Dorsolateral prefrontal cortex (tissue), 122 donors: ENCODE measurements at places on chromosomes 2 and 18.

DNA sequence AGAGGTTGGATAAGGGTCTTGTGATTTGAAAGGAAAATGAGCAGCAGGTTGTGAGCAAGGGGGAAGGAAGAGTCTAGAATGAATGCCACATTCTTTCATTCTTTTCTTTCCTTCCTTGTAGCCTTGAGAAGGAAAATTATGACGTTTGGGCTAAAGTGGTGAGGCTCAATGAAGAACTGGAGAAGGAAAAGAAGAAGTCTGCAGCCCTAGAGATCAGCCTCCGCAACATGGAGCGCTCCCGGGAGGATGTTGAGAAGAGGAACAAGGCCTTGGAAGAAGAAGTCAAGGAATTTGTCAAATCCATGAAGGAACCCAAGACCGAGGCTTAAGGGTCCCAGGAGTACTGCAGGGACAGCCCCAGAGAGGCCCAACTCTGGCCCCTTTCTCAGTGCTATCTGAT is 45.3 kb downstream of the BMP10 start:
- no peak for DNase-seq

GRCh38 chr2:191657977-191658376 is 20.0 kb upstream of the NABP1 start:
- no peak for DNase-seq

- no peak for DNase-seq
Measured at GRCh38 chr2:159635006-159635789, 18.9 kb upstream of the BAZ2B start.

DNA sequence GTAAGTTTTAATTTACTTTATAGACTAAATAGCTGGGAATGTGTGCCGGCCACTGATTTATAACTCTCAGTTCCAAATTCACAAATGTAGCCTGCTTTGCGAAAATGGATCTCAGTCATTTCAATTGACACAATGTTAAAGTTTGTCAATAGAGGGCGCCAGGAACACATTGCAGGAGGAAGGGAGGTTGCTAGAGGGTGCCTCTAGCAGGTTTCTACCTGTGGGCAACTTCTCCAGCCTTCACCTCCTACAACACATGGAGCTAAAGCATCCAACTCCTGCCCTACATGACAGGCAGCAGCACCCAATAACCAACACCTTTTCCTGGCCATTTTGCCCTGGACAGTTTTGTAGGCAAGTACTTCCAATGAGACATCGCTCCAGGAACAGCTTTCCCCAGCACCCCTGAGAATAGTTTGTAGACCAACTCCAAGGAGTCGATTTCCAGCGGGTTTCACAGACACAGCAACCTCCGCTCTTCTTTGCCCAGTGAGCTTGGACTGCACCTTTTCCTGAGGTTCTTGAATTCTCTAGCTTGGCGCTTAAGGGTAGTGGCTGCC is 784.8 kb upstream of the CDH2 start:
- DNase-seq: no peak

- no peak for DNase-seq
Measured at GRCh38 chr2:25756536-25756935, 83.2 kb upstream of the DTNB start.
